Fibroblast of skin of right biceps (primary cell): ENCODE measurements at places on chromosomes 3 and 15.

DNA sequence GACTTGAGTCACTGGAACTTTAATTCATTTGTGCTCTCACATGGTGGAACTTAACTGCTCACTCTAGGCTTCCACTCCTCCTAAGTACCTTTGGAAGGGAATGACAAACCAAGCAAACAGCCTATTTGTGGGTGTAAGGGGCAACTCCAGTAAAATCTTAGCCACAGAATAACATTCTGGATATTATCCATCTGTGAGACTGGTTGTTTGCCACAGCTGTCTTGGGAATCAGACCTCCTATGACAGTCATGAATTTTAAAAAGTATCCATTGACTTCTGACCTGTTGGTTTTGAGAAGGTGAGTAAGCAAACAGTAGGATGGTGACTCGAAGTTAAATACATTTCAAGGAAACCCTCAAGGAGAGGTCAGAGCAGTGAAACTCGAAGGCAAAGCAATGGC lies 147.3 kb upstream of the CDIN1 start:
- DNase-seq: peak; percentile 87

DNA sequence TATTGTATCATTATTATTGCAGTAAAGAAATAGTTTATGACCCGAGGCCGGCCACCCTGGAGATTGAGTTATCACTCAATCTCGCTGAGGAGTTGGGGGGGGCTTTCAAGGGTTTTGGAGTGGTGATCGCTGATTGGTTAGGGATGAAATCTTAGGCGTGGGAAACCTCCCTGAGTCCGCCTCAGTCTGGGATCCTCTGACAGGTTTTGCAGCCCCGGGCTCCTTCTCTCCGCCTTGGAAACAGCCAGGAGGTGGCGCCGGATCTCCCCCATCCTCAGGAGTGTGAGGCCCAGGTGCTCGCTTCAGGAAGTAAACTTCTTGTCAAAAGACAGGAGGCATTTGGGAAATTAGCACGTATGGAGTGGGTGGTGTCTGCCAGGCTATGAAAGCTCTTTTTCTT lies 41.1 kb upstream of the SEC61A1 start:
- DNase-seq: peak; percentile 38

DNA sequence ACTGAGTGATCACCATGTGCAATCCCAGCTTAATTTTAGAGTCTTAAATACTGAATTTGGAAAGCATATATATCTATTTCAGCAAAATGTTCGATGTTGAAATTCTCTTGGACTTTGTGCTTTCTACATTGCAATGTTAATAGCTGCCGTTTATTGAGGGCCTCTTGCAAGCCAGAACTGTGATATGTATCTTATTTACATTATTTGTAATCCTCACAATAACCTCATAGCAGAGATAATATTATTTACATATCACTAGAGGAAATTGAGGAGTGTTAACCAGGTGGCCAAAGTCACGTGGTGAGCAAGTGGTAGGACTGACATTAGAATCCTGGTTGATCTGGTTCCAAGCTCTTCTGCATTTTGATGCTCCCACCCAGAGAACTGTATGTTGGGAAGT lies 254.1 kb downstream of the SLC9A9 start:
- no peak for DNase-seq

- peak; percentile 88 for DNase-seq
Measured at GRCh38 chr3:45607790-45608189, 13.2 kb downstream of the LIMD1 start.

GRCh38 chr3:108004647-108005046 lies 86.2 kb downstream of the CD47 start:
- no peak for DNase-seq

DNA sequence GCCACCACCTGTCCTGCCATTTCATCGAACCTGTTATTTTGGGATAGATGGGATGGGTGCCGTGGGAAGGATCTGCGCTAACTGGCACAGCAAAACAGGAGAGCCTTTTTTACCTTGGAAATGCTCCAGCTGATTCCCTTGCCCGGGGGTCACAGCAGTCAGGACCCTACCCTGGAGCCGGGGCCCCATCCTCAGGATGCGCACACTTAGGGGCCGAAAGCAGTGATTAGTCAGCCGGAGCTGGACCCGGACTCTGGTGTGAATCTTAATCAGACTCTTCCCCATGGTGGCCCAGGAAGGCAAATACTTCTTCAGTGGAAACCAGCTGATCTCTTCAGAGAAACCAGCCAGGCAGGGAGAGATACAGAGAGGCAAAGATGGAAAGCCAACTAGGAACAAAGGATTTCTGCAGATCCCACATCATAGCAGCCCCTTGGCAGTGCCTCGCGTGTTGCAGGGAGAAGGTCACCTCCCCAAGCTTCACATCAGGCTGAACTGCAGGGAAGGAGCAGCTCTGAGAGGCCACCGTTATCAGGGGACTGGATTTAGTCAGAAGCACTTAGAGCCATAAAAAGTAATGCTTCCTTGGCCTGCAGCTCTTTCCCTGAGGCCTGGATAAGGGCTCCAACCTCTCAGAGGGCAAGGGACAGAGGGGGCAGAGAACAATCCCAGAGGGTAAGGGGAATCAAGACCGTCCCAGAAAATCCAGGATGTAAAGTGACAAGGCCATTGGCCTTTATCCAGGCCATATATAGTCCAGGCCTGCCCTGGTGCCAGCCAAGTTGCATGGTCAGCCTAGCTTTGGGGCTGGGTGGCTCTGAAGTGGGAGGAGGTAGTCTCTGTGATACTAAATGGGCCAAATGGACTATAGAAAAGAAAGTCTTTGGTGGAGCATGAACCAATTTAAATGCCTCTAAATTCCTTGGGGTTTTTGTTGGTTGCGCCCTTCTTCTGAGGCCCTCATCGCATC lies 52.9 kb downstream of the WDR76 start:
- no peak for DNase-seq

GRCh38 chr3:128312271-128312670 lies 154.4 kb downstream of the DNAJB8 start:
- DNase-seq: no peak

DNA sequence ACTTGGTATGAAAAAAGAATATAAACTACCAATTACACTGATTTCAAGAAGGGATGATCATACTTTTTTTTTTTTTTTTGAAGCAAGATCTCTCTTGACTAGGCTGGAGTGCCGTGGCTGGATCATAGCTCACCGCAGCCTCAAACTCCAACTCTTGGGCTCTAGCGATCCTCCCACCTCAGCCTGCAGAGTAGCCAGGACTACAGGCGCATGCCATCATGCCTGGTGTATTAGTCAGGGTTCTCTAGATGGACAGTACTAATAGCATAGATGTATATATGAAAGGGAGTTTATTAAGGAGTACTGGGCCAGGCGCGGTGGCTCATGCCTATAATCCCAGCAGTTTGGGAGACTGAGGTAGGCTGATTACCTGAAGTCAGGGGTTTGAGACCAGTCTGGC lies 11.5 kb upstream of the SEC11A start:
- peak; percentile 25 for DNase-seq

DNA sequence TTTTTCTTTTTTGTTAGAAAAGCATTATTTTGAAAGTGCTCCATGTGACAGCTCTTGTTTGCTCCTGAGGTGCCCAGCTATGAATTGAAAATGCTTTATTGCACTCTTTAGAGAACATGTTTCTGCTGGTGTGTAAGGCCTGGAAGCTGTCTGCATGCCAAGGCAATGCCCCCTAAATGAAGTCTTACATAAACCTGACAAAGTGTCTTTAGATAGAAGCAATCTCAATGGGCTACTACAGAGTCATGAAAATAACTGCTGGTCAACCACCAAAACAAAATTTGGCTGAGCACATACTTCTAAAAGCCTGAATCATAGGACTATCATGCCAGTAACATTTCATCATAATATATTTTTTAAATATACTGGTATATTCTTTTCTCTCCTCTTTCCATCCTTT lies 178.7 kb downstream of the THRB start:
- peak; percentile 42 for DNase-seq

DNA sequence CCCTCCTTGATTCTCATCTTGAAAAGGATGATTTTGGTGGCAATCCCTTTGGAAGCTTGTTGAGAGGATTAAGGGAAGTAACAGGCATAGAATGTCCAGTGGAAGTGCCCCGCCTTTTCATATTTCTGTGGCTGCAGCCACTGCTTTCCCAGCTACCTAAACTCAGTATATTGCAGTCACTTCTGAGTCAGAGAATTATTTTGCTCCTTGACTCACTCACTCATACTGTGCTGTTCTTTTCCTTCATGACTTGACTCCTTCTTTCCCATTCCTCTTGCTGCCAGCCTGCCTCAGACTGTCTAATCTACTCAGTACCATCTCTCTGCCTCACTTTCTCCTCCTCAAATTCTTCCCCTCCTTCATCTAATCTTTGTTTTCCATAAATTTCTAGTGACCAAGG lies 26.5 kb upstream of the POLR2M start:
- DNase-seq: peak; percentile 74

- no peak for DNase-seq
Measured at GRCh38 chr3:28406241-28406640, 57.6 kb upstream of the AZI2 start.

DNA sequence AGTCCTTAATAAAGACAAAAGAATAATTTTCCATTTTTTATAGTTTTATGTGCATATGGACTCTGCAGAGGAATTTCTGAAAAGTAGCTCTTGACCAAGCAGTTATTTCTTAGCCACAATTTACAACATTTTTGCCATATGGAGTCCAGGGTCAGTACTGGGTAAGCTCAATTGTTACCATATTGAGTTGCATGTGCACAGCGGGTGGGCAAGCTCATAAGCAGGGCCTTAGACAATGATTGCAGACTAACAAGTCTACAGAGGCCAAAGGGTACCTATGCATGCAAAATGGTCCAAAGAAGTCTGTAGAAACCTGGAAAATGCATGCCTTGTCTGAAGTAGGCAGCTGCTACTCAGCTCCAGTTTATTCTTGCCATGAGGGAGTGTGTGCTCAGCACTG lies 19.0 kb upstream of the ARHGEF26 start:
- no peak for DNase-seq

- peak; percentile 53 for DNase-seq
Measured at GRCh38 chr3:73353649-73354217, 271.0 kb downstream of the PDZRN3 start.

- peak; percentile 18 for DNase-seq
Measured at GRCh38 chr15:80643431-80643951, 51.6 kb upstream of the ABHD17C start.

DNA sequence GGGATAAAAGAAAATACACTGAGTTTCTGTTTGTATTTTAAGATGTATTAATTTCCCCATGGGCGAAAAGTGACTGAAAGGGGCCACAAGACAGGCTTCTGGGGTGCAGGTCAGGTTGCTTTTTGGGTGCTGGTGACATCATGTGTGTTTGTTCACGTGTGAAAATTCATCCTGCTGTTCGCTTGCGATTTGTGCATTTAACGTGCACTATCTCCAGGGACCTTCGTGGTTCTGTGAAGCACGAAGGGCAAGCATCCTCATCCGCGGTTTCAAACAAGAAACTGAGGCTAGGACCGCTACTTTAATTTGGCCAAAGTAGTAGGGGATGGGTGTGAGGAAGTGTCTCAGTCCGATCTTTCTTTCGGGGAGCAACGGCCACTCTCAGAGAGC lies 1.6 kb upstream of the SMAD6 start:
- DNase-seq: no peak

DNA sequence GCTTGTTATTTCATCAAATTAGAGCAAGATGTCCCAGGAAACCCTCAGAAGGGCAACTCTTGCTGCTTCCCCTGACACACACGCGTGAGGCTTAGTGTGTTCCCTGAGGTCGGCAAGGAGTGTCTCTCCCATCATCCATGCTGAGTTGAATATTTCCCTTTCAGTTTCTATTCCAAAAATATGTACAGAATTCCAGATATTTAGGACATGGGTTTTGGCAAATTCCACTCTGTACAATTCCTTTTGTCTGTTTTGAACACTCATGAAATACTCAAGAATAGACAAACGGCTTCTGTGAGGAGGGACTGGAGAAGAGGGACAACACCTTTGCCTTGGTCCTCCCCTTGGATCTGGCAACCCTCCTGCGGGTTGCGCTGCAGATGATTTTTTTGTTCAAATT lies 138.0 kb downstream of the DUT start:
- DNase-seq: peak; percentile 41

GRCh38 chr15:73295630-73296286 lies 73.0 kb downstream of the HCN4 start:
- DNase-seq: peak; percentile 11

GRCh38 chr3:72401005-72401545 lies 447.2 kb downstream of the SHQ1 start:
- peak; percentile 11 for DNase-seq

DNA sequence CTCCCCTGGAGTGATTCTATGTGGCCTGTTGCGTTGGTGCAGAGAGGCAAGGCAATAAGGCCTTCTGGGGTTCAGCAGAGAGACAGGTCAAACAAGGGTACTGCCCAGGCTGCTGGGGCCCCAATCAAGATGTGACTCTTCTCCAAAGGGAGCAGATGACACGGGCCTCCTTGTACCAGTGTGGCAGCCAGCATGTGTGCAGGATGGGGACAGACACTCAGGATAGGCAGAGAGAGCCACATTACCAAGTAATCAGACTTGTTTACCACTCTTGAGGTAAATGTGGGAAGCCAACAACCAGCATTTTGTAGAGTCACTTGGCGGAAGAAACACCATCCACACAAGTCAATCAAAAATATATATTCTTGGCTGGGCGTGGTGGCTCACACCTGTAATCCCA lies 95.3 kb upstream of the DLG1 start:
- no peak for DNase-seq

DNA sequence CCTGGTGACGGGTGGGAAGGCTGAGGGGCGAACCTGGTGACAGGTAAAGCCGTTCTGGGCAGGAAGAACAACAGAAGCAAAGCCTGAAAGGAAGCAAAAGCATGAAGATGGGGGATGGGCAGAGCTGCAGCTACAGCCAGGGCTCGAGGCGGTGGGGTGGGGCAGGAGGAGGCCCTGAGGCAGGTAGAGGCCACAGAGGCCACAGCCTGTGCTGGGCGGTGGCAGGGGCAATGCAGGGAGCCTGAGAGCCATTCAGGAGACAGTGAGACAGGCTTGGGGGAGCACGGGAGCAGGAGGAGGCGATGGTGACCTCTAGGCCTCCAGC lies 8.2 kb downstream of the PCSK6 start:
- no peak for DNase-seq

DNA sequence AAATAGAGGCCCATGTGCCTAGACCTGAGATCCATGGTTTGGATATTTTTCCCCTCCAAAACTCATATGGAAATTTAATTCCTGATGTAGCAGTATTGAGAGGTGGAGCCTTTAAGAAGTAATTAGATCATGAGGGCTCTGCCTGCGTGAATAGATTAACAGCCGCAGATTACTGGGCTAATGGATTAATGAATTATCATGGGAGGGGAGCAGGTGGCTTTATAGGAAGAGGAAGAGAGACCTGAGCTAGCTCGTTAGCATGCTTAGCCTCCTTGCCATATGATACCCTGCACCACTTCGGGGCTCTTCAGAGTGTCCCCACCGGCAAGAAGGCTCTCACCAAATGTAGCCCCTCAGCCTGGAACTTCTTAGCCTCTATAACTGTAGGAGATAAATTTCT lies 15.8 kb downstream of the ARHGEF26 start:
- DNase-seq: no peak

- no peak for DNase-seq
Measured at GRCh38 chr3:47299381-47300318, 16.9 kb downstream of the KLHL18 start.

- DNase-seq: no peak
Measured at GRCh38 chr3:138199851-138200250, 12.8 kb downstream of the ARMC8 start.

GRCh38 chr3:103767635-103768034 lies 1332.8 kb downstream of the ZPLD1 start:
- no peak for DNase-seq

- DNase-seq: no peak
Measured at GRCh38 chr3:127692501-127693335, 20.0 kb downstream of the ABTB1 start.

GRCh38 chr3:123552768-123553167 lies 32.1 kb downstream of the HACD2 start:
- DNase-seq: no peak

- DNase-seq: no peak
Measured at GRCh38 chr3:192864941-192865340, 52.7 kb downstream of the MB21D2 start.
